Activated CD4-positive, CD25-positive, alpha-beta regulatory T cell (primary cell): ENCODE measurements at places on chromosomes 3 and 15.

DNA sequence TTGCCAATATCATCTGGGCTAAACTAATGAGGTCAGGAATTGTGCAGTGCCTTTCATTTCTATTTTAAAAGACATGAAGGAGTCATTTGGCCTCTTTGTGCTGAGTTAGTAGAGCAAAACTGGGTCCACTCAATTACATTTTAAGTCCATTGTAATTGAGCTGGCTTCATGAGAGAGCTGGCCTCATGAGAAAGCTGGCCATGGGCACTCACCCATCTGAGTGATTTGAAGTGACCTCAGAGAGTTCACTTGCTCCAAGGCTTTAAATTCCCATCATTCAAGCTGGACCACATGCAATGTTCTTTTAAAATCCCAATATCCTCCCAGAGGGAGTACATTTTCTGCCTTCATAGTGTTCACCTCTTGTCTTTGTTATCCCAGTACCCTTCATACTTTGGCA lies 335.9 kb upstream of the WNT5A start:
- no peak for DNase-seq

- DNase-seq: no peak
These were observed 46.8 kb downstream of the CHDH start for GRCh38 chr3:53799338-53799865.

- DNase-seq: no peak
These were observed 22.2 kb downstream of the PSTPIP1 start for GRCh38 chr15:77017091-77017660.

DNA sequence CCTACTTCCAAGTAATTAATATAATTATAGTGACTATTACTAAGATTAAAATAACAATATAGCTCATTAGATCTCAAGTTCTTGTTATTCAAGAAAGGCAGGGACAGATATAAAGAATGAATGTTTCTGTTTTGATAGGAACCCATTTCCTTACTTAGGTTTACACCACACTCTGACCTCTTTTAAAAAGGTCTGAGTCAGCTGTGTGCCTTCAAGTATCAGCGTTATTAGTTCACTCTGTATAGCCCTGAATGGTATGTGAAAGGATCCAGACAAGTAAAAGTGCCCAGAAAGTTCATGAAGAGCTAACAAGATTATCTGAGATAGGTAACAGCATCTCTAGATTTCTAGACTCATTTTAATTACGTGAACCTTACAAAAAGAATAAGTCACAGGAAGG lies 28.9 kb downstream of the PDCD10 start:
- no peak for DNase-seq

- no peak for DNase-seq
These were observed 23.0 kb downstream of the BUB1B start for GRCh38 chr15:40183636-40184463.

GRCh38 chr3:50256978-50257890 lies 11.7 kb upstream of the SEMA3B start:
- no peak for DNase-seq

DNA sequence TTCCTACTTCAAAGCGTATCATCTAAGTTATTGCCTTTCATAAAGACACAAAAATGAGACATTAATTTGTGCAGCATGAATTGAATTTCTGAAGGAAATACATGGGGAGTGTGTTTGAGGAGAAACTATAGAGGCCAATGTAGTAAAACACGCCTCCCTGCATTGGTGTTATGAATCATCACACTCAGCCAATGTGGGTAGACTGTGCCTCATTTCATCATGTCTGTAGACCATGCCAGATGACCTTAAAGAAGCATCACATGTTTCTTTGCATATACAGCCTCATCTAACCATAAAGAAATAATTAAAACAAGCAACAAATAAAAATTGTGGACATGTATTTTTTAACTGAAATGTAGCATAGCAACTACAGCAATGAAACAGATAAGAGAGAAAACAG lies 486.0 kb upstream of the ADAMTS9 start:
- no peak for DNase-seq

GRCh38 chr3:51937014-51937413 lies 4.7 kb downstream of the RRP9 start:
- no peak for DNase-seq

- no peak for DNase-seq
These were observed 193.9 kb downstream of the UBE3A start for GRCh38 chr15:25244731-25245585.
